ENCODE measurements at places on chromosomes 2 and 18.

- no peak for DNase-seq
Measured at GRCh38 chr2:84889332-84889731, 8.4 kb upstream of the TRABD2A start.

DNA sequence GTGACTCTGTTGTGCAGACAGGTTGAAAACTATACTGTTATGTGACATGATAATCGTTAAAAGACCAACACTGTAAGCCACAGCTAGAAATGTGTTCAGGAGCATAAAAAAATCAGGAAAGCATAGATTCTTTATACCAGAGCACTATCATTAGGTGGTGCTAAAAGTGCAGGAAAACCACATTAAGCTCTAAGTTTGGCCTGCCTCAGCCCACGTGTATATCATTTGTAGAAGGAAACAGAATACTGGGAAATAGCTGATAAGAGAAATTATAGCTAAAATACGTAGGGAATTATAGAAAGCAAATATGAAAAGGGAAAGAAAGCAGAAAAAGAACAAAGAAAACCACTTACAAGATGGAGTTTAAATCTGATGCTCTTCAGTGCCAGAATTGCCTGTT is 26.5 kb upstream of the C2orf74 start:
- DNase-seq = no peak

DNA sequence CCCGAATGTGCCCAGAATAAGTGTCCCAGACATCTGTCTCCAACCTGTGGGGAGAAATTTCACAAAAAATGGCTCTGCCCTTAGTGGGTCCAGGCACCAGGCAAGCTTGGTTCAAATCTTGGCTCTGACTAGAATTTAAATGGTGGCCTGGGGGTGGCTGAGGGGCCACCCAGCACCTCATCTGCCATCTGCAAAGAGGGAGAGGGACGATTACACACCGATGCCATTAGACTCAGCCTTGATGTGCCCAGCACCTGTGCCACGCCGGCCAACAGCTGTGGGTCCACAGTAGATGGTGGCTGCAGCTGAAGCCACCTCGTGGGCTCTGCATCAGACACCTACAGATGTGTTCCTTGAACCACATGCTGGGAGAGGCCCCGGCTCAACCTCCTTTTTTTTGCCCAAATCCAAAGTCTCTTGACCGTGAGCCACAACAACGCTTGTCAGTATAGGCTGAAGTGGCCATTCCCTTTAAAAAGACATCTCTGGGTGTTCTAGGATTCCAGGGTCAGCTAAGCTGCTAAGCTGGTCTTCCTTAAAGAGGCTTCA is 222.0 kb upstream of the RAB6C start:
- no peak for DNase-seq

DNA sequence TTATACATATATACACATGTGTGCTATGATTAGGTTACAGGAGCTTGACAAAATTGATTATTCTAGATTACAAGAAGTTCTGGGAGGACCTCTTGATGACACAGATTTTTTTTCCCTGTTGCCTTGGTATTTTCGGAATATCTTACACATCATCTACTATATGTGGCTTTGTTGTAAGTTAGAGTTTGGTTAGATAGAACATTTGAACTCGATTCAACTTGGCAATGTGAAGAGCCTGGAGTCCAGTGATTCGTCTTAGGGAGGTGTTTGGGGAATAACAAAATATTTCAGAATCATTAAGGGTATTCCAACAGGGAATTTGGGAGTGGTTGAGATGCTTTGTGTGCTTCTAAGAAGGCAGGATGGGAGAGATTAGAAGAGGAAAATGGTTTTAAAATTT is 39.3 kb upstream of the EFEMP1 start:
- DNase-seq = no peak

DNA sequence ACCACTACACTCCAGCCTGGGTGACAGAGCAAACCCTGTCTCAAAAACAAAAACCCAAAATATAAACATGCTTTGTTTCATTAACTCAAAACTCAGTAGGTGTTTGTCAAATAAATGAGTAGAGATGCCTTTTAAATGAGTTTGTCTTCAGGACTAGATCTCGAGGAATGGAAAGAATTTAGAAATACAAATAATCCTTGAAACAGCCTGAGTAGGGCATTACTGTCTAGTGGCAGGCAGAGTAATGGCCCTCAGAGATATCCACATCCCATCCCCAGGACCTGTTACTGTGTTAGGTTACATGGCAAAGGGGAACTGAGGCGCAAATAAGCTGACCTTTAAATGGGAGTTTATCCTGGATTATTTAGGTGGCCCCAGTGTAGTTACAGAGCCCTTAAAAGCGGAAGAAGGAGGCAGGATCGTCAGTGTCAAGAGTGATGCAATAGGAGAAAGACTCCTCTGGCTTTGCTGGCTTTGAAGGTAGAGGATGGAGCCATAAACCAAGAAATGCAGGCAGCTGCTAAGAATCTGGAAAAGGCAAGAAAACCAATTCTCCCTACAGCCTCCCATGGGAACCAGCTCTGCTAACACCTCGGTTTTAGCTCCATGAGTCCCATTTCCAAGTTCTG is 63.0 kb downstream of the CABLES1 start:
- no peak for DNase-seq

- DNase-seq = no peak
Measured at GRCh38 chr2:27162151-27163121, 13.6 kb downstream of the TCF23 start.

- DNase-seq = no peak
Measured at GRCh38 chr2:56613920-56614319, 430.1 kb downstream of the CCDC85A start.

GRCh38 chr2:129936334-129936934 is 43.0 kb upstream of the RAB6C start:
- DNase-seq = peak; percentile 69

DNA sequence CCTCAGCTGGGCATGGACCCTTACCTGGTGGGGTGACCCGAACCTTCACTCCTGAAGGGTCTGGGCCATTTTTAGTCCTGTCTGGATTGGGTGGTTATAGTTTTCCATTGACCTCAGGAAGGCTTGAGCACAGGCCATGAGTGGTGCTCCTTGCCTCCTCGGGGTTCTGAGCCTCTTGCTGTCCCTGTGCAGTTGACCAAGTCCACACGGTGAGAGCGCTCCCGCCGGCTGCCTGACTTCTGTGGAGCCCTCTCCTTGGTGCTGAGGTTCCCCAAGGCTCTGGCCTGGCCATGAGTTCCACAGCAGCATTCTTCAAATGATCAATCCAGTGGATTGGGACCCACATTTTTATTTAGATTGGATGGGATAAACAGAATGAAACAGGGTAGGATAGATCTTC is 159.5 kb downstream of the SEPTIN10 start:
- no peak for DNase-seq

DNA sequence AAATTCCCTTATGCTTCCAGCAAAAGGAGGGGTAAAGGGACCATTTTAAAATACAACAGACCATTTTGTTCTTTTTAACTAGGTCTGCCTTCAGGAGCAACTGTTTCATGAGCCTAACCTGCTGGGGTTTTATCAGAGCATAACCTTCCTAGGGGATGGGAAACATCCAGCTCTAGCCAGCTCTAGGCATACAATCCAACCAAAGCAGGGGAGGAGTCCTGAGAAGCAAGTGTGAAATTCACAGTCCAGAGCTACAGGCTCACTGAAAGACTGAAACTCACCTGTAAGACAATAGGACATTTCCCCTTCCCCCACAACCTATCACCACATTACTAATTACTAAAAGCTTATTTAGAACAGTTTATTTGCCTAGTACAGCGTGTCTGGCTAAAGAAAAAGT is 1296.6 kb upstream of the DDX18 start:
- DNase-seq = no peak

DNA sequence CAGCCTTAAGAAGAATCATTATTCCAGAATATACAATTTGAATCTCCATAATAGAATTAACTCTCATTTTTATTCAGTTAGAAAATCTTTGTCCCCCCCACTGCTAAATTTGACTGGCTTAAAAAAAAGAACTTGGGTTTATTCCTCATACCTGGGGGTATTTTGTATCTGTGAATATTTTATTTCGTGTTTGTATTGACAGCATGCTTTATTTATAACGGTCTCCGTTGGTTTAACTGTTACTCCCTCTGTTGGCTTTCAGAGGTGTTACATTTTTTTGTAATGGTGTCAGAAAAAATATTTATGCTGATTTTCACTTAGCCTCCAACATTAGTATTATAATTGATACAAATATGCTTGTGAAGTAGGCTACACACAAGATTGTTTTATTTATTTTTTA is 109.1 kb downstream of the HAUS1 start:
- no peak for DNase-seq

DNA sequence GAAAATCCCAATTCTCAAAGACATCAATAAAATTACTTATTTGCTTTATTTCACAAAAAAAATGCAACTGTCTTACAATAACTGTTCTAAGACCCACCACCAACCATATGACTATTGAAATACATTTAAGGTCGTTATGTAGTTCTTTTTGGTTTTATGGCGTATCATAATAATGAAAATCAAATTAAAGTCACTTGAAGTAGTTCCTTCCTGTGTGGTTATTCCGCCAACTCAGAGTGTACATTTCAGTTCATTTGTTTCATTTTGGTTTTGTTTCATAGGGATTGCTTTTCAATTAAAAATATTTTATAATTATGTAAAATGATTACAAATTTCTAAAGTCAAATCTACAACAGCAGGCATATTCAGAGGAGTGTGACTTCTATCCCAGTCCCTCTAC is 45.9 kb upstream of the AAK1 start:
- no peak for DNase-seq

DNA sequence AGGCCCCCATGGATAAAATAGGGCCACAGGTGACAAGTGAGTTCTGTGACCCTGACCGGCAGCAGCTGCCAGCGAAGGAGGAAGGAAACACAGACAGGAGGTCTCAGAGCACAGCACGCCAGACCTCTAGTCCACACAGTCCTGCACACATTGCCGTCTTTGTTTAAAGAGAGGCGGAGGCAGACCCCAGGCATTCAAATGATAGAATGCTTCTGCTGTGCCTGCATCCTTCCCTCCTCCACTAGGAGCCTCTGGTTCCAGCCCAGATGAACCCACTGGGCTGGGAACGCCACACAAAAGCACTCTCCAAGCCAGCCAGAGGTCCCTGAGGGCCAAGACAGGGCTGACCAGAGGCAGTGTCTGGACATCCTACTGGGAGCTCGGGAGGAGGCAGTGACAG is 118.7 kb downstream of the KLHL29 start:
- DNase-seq = no peak

GRCh38 chr18:57841568-57841967 is 38.5 kb upstream of the ATP8B1 start:
- no peak for DNase-seq
